ENCODE measurements at places on chromosomes 3 and 15.

GRCh38 chr3:177652556-177653291 lies 455.4 kb upstream of the TBL1XR1 start:
- DNase-seq: no peak

GRCh38 chr3:53287131-53287629 lies 31.4 kb upstream of the TKT start:
- DNase-seq: no peak

- no peak for DNase-seq
Observed at GRCh38 chr3:108838436-108838835, 15.8 kb downstream of the TRAT1 start.

GRCh38 chr3:69560116-69560515 lies 174.2 kb upstream of the FRMD4B start:
- no peak for DNase-seq

- DNase-seq: peak; percentile 15
Observed at GRCh38 chr15:25508369-25509002, 69.7 kb upstream of the UBE3A start.

- DNase-seq: no peak
Observed at GRCh38 chr3:11168881-11169805, 14.8 kb downstream of the HRH1 start.

DNA sequence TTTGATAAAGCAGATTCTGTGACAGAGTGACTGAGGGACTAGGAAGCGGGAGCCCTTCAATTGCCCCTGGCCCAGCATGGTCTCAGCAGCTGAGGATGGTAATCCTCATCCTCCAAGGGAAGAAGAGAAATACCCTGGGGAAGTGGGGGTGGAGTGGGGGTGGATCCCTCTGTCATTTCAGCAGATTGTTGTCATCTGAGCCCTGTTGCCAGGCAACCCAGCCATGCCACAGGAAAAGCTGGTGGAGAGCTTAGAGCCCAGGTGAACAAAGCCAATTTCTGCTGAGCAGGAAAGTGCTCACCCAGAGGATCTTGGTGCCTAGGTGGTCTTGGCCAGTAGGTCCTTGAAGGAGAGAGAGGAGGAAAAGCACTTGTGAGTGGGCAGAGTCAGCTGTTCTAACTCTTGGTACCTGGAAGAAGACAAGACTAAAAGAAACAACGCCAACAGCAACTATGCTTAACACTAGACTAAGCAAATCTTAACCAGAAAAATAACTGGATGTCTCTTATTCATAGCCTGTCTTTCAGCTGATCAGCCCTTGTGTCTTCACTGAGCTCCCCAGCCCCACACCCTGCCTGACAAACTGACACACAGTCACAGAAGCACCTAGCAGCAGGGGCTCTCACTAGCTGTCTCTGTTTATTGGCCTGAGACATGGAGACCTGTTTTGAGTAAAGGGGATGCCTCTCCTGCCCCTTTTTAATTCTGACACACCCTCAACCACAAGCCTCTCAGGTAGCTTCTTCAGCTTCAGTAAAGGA lies 40.1 kb upstream of the DCLK3 start:
- DNase-seq: peak; percentile 36

GRCh38 chr15:65233696-65234095 lies 22.4 kb upstream of the CILP start:
- no peak for DNase-seq

- no peak for DNase-seq
Observed at GRCh38 chr15:63178034-63178433, 11.4 kb upstream of the RAB8B start.

- no peak for DNase-seq
Observed at GRCh38 chr15:67307889-67308597, 53.5 kb downstream of the IQCH start.

- no peak for DNase-seq
Observed at GRCh38 chr3:129021140-129021551, 20.0 kb downstream of the EFCC1 start.

DNA sequence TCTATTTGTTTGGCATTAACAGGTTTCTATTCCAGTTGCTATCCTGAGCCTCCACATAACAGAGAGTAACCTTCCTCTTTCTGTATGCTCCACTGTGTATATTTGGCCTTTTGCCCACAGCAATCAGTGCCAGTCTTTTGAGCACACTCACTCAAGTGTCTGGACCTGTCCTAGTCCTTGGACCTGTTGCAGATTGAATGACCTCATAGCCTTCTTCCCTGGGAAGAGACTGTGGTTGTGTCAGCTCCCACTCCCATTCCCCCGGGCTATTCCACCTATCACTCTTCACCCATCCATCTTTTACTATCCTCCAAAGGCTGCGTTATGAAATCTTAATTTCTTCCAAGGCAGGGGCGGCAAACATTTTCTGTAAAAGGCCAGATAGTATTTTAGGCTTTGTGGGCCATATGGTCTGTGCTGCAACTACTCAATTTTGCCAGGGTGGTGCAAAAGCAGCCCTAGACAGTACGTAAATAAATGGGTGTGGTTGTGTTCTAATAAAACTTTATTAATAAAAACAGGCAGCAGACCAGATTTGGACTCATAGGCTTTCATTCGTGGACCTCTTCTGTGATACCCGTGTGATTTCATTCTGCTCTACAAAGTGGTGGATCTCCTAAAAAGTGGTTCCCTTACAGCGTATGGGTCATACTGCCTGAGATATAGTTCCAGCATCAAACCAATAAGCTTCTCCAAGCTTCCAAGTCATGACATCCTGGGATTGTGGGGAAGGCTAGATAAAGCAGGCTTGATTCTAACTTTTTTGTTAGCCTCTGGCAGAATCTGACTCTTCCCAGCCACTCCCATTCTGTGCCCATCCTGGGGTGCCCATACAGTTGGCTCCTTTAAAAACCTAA lies 57.4 kb downstream of the CDAN1 start:
- DNase-seq: no peak

DNA sequence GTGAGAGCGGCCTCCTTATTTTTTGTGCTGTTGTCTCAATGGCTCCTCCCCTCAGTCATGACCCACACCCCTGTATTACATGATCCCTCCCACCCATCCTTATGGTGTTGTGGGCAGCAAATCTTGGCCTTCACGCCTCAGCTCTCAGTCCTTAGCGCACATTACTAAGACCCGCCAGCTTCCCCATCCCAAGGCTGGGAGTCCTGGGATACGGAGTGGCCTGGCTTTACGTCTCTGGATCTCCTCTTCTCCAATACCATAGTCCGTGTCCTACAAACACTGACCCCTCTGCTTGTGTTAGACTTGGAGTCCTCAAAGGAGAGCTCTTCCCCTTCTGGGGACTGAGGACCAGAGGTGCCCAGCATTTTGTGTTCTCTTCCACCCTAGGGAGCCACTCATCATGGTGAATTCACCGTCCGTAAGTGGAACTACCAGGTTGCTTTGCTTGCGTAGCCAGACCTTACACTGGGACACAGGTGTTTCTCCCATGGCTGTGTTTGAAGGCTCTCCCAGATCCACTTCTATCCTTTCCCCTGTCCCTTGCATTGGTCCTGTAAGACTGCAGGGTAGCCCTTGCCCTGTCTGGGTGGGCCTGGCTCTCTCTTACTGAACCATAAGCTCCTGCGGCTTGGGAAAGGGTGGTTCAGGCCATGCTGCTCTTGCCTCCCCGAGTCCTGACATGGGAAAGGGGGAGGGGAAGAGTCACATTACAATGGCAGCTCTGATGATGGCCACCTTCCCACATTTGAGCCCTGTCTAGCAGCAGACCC lies 13.6 kb downstream of the GRM2 start:
- no peak for DNase-seq

DNA sequence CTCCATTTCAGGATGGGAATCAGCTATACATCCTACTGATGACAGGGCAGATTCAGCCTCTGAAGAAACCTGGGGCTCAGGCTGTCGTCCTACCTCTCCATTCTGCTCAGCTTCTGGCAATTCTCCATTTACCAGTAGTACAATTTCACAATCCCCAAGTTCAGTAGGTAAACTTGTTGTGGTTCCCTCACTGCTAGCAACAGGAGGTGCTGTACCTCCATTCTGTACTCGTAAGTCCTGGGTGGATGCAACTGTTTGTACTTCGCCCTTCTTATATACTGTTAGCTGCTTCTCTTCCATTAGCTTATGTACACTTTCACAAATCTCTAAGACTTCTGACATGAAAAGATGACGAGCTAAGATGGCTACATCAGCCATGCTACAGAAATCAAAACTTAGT lies 11.6 kb downstream of the ZBTB11 start:
- DNase-seq: no peak

GRCh38 chr3:190242147-190242546 lies 80.1 kb downstream of the CLDN1 start:
- no peak for DNase-seq

- no peak for DNase-seq
Observed at GRCh38 chr15:72584006-72584405, 70.5 kb upstream of the GOLGA6B start.

- DNase-seq: no peak
Observed at GRCh38 chr15:98281130-98281529, 320.6 kb downstream of the ARRDC4 start.

- DNase-seq: no peak
Observed at GRCh38 chr15:61828860-61829513, 231.3 kb downstream of the VPS13C start.

- no peak for DNase-seq
Observed at GRCh38 chr3:101643009-101643844, 33.7 kb downstream of the ZBTB11 start.

DNA sequence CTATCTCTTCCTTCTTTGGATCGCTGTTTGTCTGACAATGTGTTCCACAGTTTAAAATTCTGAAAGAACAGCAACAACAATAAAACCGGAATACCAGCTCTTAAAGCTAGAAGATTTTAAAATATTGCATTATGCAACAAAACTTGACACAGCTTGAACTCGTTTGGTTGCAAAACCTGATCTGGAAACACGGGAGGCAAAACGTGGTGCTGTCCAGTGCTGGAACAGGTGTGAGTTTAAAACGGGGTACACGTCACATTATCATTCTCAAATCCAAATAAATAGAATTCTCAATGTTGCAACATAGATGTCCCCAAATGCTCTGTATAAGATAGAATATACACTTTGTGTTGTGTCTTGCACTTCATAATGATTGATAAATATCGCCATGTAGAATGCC lies 110.9 kb upstream of the LYSMD4 start:
- DNase-seq: no peak

DNA sequence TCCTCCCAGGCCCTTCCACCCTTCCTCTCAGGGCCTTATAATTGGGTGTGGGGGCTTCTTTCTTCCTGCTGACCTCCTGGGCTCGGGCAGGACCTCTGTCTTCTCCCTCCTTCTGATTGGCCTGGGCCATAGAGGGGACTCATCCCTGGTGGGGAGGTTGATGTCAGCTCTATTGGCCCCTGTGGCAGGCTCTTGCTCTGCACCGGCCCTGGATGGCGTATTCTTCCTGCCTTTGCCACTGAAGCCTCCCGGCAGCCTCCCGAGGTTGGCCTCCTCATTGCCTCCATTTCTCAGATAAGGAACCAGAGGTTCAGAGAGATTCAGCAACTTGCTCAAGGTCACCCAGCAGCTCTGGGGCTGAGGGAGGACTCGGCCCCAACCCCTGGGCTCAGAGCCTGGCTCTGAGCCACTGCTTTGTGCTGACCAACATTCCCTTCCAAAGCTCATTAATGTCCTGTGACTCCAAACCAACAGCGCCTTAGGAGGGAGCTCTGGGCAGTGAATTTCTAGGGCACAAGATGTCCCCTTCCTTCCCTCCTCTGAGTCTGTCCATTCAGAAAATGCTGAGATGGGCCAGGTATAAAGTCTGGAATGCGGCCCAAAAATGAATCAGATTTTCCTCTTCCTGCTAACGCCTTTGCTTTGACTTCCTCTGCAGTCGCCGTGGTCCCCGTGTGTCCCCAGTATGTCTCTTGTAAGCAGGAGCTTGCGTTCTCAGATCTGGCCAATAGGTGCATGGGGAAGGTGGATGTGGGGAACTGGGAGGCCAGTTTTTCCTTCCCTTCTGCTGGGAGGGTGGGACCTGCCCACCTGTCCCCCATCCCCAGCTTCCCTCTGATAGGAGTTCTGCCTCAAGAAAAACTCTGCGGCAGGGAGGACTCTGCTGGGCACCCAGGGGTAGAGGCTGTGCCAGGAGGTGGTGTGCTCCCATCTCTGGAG lies 74.2 kb downstream of the HMCES start:
- no peak for DNase-seq

DNA sequence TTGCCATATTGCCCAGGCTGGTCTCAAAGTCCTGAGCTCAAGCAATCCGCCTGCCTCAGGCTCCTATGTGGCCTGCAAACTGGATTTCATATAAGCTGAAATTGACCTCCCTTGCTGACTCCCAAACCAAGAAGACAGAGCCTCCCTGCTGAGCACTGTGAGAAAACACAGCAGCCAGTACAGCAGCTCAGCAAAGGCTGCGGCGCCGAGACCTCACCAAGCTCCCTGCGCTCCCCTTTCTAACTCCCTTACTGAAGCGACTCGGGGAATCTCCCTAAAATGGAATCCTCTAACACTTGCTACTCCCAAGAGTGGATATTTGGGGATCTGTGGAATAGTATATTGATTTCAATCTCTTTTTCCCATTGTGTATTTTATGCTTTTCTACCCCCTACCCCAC lies 34.6 kb downstream of the MUC20 start:
- no peak for DNase-seq

DNA sequence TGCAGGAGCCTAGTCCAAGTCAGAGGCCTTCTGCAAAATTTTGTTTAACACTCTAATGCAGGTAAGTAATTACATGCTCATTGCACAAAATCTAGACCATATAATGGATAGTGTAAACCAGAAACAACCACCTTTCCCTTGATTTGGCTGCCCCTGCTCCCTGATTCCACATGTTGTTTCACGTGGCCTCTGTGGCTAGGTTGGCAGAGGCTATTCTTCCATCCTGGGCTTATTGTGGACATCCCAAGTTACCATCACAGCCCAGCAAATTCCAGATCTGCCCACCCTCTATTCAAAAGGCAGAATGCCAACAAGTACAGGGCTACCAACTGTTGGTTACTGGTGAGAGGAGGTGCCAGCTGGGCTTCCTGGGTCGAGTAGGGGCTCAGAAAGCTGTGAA lies 794.5 kb upstream of the GRM7 start:
- DNase-seq: no peak

Data from DND-41 (cell line).